ENCODE measurements at places on chromosomes 3 and 15. TPM values are rescaled to one million over a fixed set of nuclear protein-coding genes. Genes with fewer than 3 reads are reported as not detected.

Gene MUSTN1
- total RNA-seq = 55.4 TPM

Gene GRM7
- total RNA-seq = not detected

Gene INO80
- total RNA-seq = 13.3 TPM

Gene SNTN
- total RNA-seq = not detected

Gene NR2E3
- total RNA-seq = 0.26 TPM

Gene LZTFL1
- total RNA-seq = 6.5 TPM

Gene GPR149
- total RNA-seq = not detected

Gene GLDN
- 13.9 TPM for total RNA-seq

Gene INSYN1
- 68.9 TPM for total RNA-seq

Gene PPM1M
- 7.6 TPM for total RNA-seq

Gene PLSCR4
- total RNA-seq = 8.1 TPM

Gene ADCY5
- 242 TPM for total RNA-seq

Gene PPCDC
- 8.9 TPM for total RNA-seq

Gene ARIH1
- 148 TPM for total RNA-seq

Gene ITGA11
- total RNA-seq = 25.9 TPM

Gene PLS1
- total RNA-seq = 1.8 TPM

Gene A4GNT
- total RNA-seq = not detected

Gene EXD1
- not detected for total RNA-seq

Gene NEDD4
- 8.7 TPM for total RNA-seq
